GM12891 (cell line): ENCODE measurements at places on chromosomes 2 and 18.
A peak's percentile ranks its signal among the peaks of the same experiment; 100 is the strongest.

GRCh38 chr2:124347209-124347608 lies 322.1 kb downstream of the CNTNAP5 start:
- no peak for DNase-seq

- DNase-seq = no peak
Observed at GRCh38 chr2:10316860-10317259, 14.2 kb downstream of the HPCAL1 start.

- DNase-seq = no peak
Observed at GRCh38 chr18:79186649-79187048, 117.5 kb downstream of the ATP9B start.

GRCh38 chr2:216588861-216589710 lies 44.1 kb upstream of the IGFBP2 start:
- no peak for DNase-seq

- DNase-seq = no peak
Observed at GRCh38 chr2:220628252-220628651, 943.9 kb downstream of the EPHA4 start.

GRCh38 chr2:133780099-133780996 lies 212.1 kb upstream of the NCKAP5 start:
- DNase-seq = peak; percentile 21

DNA sequence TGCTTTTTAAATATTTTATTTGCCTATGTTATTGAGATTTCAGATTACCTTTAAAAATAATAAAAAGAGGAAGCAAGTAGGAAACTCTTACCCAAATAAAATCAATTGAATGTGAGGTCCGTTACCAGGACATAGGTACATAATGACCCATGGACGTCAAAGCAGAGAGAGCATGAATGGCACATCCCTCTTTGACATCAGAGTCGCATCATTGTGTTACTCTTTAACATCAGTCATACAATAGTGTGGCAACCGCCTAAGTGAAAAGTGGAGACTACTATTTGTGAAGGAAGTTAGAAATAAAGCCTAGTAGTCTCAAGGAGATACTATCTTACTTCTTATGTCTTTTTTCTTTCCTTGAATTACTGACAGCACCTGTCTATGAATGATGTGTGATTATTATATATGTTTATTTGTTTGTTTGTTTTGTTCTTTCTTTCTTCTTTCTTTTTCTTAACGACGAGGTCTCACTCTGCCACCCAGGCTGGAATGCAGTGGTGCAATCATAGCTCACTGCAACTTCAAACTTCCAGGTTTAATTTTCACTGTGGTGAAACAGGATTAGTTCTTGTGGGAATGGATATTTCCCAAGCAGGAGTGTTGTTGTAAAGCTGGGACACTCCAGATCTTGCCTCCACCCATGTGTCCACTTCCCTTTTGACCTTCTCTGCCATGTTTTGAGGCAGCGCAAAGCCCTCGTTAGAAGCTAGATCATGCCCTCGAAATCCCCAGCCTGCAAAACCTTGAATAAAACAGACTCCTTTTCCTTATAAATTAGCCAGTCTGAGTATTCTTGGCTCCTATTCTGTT lies 407.2 kb upstream of the NETO1 start:
- no peak for DNase-seq

- DNase-seq = no peak
Observed at GRCh38 chr2:164675027-164675426, 53.7 kb upstream of the GRB14 start.

DNA sequence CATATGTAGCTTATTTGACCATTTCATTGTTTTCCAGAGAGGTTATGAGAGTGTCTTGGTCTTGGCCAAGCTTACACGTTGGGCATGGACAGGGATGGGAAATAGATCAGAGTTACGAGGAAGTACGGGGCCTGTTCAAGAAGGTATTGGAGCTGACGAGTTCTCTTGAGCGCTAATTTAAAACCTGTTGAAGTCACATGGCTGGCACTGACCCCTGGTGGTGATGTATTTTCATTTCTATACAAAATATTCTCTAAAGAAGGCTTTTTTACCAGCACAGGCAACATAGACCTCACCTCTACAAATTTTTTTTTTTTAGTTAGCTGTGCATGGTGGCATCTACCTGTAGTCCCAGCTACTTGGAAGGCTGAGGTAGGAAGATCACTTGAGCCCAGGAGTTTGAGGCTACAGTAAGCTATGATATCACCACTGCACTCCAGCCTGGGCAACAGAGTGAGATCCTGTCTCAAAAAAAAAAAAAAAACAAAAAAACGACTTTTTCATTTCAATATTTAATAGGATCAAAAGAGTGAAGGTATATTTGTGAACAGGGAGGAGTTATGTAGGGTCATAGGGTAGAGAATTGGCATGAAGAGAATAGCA lies 19.6 kb downstream of the UGP2 start:
- no peak for DNase-seq

GRCh38 chr2:97932975-97933662 lies 62.6 kb downstream of the TMEM131 start:
- DNase-seq = no peak

- DNase-seq = no peak
Observed at GRCh38 chr2:46936566-46936965, 21.0 kb upstream of the MCFD2 start.

DNA sequence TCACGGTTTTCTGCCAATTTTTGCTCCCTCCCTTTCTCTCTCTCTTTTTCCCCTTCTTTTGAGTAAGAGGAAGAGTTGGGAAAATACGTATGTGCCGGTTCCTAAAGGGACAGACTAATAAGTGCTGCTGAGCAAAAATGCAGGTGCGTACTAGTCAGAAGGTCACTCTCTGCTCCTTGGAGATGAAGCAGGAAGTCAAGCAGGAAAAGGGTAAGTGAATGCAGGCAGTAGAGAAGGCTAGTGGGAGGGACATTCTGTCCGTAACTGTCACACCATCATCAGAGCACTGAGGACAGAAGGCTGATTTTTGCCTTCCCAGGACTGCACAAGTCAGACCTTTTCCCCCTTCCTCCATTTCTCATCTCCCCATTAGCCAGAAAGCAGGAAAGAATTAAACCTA lies 105.7 kb downstream of the CDH2 start:
- no peak for DNase-seq

DNA sequence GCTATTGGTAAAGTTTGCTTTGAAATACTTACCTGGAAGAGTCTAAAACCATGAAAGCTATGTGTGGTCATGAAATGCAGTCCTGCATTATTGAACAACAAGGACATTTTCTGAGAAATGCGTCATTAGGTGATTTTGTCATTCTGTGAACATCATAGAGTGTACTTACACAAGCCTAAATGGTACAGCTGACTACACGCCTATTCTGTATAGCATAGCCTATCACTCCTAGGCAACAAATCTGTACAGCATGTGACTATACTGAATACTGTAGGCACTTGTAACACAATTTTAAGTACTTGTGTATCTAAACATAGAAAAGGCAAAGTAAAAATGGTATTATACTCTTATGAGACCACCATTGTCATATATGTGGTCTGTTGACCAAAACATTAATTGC lies 8.1 kb downstream of the FAM171B start:
- no peak for DNase-seq

- DNase-seq = no peak
Observed at GRCh38 chr2:101515477-101515876, 40.6 kb upstream of the RFX8 start.

DNA sequence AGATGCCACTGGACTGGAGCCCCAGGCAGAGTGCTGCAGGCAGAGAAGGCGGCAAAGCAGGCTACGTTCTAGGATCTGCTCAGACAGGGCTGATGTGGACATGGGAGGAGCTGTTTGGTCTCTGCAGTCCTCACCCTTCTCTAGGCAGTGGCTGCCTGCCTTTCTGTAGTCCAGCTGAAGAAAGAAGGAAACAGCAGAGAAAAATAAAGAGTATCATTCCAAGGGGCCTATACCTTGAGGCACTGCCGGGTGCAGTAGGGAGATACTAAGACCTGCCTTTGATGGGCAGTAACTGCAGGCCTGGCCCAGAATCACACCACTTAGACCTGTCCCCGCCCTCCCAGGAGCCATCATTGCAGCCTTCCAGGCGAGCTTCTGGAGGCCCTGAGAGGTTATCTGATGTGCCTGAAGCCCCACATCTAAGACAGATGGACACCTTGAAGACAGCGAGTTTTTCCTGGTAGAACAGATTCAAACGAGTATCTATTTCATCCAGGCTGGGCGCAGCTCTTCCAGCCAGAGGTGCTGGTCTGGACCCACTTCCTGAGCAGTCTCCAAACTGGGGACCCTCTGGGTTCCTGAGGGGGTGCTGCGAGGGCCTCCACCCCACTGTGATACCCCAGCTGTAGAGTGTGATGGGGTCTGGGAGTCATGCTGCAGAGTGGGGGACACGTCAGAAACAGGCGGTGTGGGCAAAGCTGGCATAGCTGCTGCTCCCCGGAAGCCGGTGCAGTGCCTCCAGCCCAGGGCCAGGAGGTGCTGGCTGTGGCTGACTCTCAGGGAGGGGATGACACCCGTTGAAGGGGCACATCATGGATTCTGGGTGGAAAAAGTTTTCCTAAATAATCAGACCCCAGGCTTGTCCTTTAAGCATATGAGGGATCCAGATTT lies 87.3 kb upstream of the OTOS start:
- DNase-seq = no peak

GRCh38 chr2:3730646-3731045 lies 27.3 kb downstream of the DCDC2C start:
- DNase-seq = no peak

GRCh38 chr2:102621630-102622029 lies 2.3 kb downstream of the SLC9A2 start:
- DNase-seq = no peak

DNA sequence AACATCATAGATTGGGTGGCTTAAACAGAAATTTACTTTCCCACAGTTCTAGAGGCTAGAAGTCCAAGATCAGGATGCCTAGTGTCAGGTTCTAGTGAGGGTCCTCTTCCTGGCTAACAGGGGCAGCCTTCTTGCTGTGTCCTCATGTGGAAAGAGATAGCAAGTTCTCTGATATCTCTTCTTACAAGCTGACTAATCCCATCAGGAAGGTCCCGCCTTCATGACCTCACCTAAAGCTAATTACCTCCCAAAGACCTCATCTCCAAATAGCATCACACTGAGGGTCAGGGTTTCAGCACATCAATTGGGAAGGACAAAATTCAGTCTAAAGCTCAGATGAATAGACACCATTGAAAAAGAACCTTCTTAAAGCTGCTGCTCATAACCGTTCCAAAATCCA lies 22.9 kb downstream of the ACVR1 start:
- DNase-seq = no peak

DNA sequence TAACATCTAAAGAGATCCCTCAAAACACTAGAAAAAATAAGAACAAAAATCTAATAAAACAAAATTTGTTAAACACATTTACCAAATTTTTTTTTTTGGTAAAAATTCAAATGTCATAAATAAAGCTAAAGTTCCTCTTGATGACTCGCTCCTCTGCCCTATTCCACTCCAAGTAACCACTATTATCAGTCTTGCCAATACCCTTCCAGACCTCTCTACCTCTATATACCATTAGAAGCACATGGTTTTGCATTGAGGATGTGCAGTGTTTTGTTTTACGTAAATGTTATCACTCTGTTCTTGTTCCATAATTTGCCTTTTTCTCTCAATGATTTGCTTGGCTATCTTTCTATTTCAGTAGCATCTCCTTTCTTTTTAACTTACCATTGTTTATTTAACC lies 10.9 kb downstream of the IL1B start:
- DNase-seq = no peak

DNA sequence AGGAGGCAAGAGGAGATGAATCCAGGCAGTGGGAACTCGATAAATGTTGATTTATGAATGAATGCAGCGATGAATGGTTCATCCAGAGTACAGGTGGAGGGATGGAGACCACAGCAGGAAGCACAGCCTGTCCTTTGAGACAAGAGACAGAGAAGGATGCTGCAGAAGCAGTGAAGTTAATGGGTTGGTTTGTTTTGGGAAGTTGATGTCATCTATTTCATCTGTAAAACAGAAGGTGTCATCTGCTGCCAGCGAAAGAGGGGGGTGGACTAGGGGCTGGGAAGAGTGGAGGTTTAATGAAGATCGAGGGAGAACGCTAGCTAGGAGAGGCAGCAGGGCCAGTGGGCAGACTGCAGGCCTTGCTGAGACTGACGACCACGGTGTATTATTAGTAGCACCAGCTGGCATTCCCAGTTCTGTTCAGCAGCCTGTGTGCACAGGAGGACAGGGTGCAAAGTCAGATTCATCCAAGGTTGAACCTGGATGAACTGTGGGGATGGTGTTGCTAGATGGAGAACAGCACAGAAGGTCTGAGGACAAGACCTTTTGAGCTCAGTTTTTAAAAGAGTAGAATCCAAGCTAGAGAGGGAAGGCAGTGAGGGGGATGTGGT lies 120.3 kb upstream of the CAPN13 start:
- no peak for DNase-seq

DNA sequence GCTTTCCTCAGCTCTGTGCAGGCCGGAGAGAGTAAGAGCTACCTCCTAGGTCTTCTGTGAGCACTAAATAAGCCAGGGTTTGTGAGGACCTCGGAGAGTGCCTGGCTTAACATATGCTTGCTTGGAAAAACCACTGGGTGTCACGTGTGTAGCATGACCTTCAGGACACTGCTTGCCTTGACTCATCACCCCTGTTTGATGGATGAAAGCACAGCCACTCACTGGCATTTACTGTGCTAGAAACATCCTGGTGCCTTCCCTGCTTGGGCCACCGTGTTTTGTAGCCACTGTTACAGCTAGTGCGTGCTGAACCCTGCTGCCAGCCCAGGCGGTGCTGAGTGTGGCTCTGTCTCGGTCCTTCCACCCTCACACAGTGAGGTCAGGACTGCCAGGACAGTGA lies 34.8 kb upstream of the ITM2C start:
- no peak for DNase-seq

- no peak for DNase-seq
Observed at GRCh38 chr2:186972281-186972970, 123.5 kb upstream of the ZSWIM2 start.

DNA sequence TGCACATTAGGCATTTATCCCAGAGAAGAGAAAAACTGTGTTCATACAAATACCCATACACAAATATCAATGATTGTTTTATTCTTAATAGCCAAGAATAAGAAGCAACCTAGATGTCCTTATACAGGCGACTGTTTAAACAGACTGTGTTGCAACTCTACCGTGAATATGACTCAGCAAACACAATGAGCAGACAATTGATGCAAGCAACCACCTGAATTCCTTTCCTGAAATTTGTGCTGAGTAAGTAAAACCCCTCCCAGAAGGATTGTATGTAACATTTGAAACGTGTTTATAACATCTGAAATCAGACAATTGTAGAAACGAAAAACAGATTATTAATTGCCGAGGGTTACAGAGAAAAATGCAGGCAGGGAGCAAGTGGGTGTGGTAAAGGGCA lies 621.9 kb upstream of the SOX11 start:
- DNase-seq = no peak

GRCh38 chr2:9347411-9347881 lies 75.9 kb downstream of the ITGB1BP1 start:
- DNase-seq = no peak

- no peak for DNase-seq
Observed at GRCh38 chr2:183079139-183079775, 710 bp downstream of the DUSP19 start.

GRCh38 chr2:144390424-144391020 lies 129.4 kb downstream of the ZEB2 start:
- no peak for DNase-seq

- DNase-seq = no peak
Observed at GRCh38 chr2:15691586-15692310, 100.1 kb downstream of the DDX1 start.
